ENCODE measurements at places on chromosomes 11 and 22. TPM values are rescaled to one million over a fixed set of nuclear protein-coding genes. Genes with fewer than 3 reads are reported as not detected.

The FXYD6 gene
- 439 TPM for total RNA-seq

DNA sequence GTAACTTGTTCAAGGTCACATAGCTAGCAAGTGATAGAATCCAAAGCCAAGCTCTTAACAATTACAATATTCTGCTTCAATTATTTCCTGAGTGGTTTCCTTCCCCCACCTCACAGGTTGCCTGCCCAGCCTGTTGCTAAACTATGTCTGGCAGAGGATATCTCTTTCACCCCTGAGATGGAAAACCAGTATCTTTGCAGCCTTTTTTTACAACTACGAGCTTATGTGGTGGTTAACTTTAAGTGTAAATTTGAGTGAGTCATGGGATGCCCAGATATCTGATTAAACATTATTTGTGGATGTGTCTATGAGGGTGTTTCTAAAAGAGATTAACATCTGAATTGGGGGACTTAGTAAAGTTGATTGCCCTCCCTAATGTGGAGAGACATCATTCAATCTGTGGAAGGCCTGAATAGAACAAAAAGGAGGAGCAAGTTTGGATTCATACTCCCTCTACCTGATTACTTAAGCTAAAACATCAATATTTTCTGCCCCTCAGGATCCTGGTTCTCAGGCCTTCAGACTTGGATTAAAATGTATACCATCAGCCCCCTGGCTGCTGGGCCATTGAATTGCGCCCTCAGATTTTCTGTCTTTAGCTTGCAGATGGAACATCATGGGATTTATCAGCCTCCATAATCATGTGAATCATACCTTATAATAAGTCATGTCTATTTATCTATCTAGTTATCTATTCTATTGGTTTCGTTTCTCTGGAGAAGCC, 911.9 kb downstream of the METTL15 start:
- DNase-seq = no peak
- H3K4me1 ChIP-seq = no peaks in the 10 kb centered on the region
- H3K36me3 ChIP-seq = no peaks in the 10 kb centered on the region
- no peak overlapping the region for H3K4me3 ChIP-seq

DNA sequence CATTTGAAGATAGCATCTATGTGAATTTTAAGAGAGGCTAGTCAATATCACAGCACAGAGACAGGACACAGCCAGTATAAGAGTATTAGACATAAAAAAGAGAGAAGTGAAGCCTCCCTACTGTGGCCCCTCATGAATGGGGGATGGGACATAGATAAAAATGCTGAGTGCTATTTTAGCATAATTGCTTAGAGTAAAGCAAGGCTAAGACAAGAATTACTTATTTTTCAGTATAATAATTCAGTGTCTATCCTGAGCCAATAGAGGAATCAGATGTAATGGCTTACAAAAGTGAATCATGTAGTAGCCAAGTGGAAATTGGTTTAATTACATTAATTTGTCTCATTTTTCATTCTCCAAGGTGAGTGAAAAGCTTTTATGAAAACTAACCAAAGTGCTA, 419.5 kb downstream of the NELL1 start:
- no peak for DNase-seq
- no peaks in the 10 kb centered on the region for H3K36me3 ChIP-seq
- no peaks in the 10 kb centered on the region for H3K27me3 ChIP-seq
- no peaks in the 10 kb centered on the region for H3K4me1 ChIP-seq

DNA sequence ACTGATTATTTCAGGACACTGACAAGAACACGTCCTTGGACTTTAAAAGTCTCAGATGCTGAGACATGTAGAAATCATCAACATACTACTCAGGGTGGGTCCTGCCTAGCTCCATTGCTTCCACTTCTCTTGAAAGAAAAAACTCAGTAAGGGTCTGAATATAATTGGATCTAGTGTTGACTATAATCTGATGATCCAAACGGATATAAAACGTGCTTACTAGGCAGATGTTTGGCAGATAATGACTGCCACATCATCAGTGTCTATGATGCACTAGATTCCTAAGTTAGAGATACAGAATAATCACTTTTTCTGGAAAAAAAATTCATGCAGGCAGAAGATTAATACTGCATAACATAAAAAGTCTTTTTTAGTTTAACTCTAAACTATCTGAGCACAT, 21.6 kb downstream of the GUCY1A2 start:
- no peak overlapping the region for H3K27ac ChIP-seq
- no peak overlapping the region for H3K4me3 ChIP-seq
- H3K27me3 ChIP-seq = no peaks in the 10 kb centered on the region
- H3K36me3 ChIP-seq = no peaks in the 10 kb centered on the region

- DNase-seq = no peak
- no peaks in the 10 kb centered on the region for H3K36me3 ChIP-seq
- H3K4me1 ChIP-seq = no peaks in the 10 kb centered on the region
- no peaks in the 10 kb centered on the region for H3K27me3 ChIP-seq
- H3K27ac ChIP-seq = no peak overlapping the region
- no peak overlapping the region for H3K4me3 ChIP-seq
Measured at GRCh38 chr22:29617922-29618629, 14.6 kb downstream of the NF2 start.

DNA sequence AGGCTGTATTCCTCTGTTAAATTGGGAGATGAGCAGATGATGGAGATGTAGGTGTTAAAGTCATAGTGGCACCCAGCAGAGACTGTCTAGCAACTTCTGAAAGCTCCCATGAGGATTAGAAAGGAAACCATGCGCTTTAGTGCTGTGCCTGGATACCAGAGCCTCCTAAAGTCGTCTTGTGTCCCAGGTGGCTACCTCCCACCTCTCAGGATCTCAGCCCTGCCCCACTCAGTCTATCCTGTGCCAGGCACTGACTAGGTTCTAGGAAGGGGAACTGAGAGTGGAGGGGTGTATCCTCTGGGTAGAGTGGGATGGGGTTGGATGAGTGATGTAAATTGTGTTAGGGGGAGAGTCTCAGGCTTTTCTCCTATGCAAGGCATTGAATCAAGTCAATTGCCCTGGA, 60.2 kb downstream of the KIAA1671 start:
- DNase-seq = no peak
- H3K27me3 ChIP-seq = no peaks in the 10 kb centered on the region
- H3K4me3 ChIP-seq = no peak overlapping the region
- no peaks in the 10 kb centered on the region for H3K36me3 ChIP-seq

DNA sequence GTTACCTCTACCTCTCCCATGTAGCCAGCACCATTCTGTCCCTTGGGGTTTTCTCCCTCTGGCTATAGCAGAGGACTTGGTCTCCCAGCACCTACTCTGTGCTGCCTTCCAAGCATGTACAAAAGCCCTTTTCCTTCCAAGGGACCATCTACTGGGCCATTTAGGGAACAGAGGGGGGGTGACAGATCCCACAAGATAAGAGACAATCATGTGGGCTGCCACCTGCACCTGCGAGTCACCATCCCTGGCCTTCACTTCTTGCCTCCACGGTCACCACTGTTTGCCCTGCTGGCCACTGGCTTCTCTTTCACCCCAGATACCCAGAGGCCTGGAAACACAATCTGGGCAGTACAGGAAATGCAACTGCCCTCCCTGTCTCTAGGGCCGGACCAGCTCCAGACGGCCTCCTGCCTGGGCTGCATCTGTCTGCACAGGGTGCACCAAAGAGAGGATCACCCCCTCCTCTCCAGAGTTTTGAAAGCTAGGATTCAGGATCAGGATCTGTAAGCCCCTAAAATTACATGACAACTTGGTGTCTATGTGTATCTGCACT, 160.8 kb upstream of the NECTIN1 start:
- DNase-seq = no peak
- H3K36me3 ChIP-seq = no peaks in the 10 kb centered on the region
- H3K4me3 ChIP-seq = no peak overlapping the region

GRCh38 chr22:27603800-27604144, 197.8 kb downstream of the MN1 start:
- no peak overlapping the region for H3K4me3 ChIP-seq
- H3K27me3 ChIP-seq = no peaks in the 10 kb centered on the region
- H3K27ac ChIP-seq = no peak overlapping the region
- H3K36me3 ChIP-seq = no peaks in the 10 kb centered on the region
- no peaks in the 10 kb centered on the region for H3K4me1 ChIP-seq

- H3K27me3 ChIP-seq = no peaks in the 10 kb centered on the region
- H3K36me3 ChIP-seq = no peaks in the 10 kb centered on the region
- H3K27ac ChIP-seq = no peak overlapping the region
- no peak for DNase-seq
- no peak overlapping the region for H3K4me3 ChIP-seq
- no peaks in the 10 kb centered on the region for H3K4me1 ChIP-seq
Measured at GRCh38 chr11:105407101-105407500, 202.8 kb upstream of the GRIA4 start.

- H3K4me1 ChIP-seq = no peaks in the 10 kb centered on the region
- H3K36me3 ChIP-seq = no peaks in the 10 kb centered on the region
- DNase-seq = no peak
- no peak overlapping the region for H3K4me3 ChIP-seq
Measured at GRCh38 chr22:24841261-24841660, 35.2 kb downstream of the SGSM1 start.

Measured in testis (tissue), 5 donors.